ENCODE measurements at places on chromosomes 3 and 15.

GRCh38 chr15:81749716-81750375, 296.0 kb downstream of the MEX3B start:
- no peak for DNase-seq

- no peak for DNase-seq
Observed at GRCh38 chr15:26126070-26126469, 262.9 kb upstream of the ATP10A start.

DNA sequence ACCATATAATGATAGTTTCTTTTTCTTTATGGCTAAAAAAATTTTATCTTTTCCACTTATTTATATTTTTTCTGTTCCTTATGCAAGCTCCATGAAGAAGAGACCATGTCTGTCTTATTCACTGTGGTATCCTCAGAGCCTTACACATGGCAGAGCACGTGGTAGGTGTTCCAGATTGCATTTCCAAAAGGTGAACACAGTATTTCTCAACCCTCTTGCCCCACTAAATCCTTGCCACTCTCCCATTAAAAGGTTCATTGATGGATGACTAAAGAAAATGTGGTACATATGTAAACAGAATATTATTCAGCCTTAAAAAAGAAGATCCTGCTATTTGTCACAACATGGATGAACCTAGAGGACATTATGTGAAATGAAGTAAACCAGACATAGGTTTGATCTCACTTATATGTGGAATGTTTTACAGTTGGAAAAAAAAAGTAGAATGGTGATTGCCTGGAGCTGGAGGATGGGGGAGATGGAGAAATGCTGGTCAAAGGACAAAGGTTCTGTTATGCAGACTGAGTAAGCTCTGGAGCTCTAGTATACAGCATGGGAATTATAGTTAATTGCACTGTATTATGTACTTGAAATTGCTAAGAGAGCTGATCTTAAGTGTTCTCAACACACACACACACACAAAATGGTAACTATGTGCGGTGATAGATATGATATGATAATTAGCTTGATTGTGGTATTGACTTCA, 266.7 kb downstream of the CNTN3 start:
- DNase-seq: no peak

GRCh38 chr3:63961891-63962290, 49.7 kb upstream of the SCAANT1 start:
- DNase-seq: no peak
